Inflammatory macrophage treated with lipopolysaccharide for 1 hour (primary cell): ENCODE measurements at places on chromosomes 3 and 15.
A peak's percentile ranks its signal among the peaks of the same experiment; 100 is the strongest.

GRCh38 chr3:78004571-78004970 lies 964.7 kb downstream of the ROBO2 start:
- DNase-seq, result no peak

- no peak for DNase-seq
These were observed 52.2 kb downstream of the SEMA5B start for GRCh38 chr3:122975163-122975923.

GRCh38 chr3:153373606-153374005 lies 211.6 kb downstream of the RAP2B start:
- DNase-seq, result peak; percentile 73

DNA sequence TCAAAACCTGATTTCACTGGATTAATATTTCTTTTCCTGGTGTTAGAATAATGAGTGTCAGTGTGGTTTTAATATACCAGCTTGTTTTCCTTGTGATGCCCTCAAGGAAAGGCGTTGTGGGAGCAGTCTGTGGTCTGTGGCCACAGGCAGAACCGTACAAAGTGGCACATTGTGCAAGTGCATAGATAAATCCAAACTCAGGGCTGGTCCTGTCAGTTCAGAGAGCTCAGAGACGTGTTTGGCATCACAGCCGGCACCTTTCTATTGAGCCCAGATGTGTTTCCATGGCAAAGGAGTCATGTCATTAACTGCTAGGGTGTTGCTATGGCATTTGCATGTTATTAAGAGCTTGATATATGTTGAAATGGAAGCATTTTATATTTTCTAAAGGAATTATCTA lies 289.9 kb upstream of the RASGRP1 start:
- DNase-seq, result no peak

DNA sequence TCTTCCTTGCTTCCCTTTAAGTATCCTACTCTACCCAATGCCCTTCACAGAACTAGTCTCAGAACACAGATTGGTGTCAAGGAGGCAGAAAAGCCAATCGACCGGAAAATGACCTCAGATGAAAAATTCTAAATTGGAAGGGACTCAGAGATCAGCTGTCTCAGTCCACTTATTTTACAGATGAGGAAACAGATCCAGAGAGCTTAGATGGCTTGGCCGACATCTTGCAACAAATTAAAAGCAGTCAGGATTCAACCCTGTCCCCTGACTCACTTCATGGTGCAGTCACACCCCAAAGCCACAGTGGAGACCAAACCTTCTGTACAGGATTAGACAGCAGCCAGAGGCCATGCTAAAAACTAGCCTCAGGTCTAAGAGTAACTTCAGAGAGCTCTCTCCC lies 169.3 kb upstream of the BHLHE40 start:
- DNase-seq, result no peak

GRCh38 chr3:47163169-47164006 lies 525 bp downstream of the SETD2 start:
- DNase-seq, result peak; percentile 22

DNA sequence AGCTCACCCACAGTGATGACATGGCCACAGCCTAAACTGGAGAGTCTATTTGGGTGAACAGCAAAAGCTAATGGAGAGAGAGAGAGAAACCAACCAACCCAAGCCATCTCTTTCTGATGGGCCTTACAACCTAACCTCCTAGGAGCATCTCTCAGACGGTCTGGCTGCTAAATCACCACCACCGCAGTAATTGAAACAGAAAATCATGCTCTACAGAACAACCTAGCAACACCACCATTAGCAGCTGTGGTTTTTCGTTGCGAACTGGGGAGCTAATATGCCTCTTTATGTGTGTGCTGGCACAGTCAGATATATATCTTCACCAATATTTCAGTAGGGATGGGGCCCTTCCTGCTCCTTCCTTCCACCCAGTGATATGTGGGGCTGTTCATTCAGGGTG lies 166.9 kb upstream of the PROK2 start:
- DNase-seq, result no peak

DNA sequence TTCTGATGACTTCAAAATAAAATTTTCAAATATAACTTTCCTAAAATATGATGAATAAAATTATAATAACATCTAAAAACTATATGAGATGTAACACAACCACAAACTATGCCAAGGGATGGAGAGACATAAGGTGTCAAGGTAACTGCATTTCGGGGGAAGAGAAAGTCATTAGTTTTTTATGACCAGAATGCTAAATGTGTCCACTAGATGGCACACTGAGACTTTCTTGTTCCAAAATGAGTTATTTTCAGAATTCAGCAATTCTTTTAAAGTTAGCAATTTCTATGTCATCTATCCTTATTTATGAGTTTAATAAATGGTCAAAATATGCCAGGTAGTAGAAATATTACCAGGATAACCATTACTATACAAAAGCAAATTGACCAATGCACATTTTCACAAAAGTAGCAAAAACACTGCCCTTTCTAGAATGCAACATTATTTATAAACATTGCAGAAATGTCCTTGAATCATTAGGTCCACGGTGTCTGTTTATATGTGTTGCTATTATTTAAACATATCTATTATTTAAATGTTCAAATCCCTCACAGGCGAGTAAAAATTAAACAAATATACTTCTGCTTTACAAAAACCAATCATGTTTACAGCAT lies 374.2 kb downstream of the PLCL2 start:
- DNase-seq, result peak; percentile 64

- DNase-seq, result no peak
These were observed 2.9 kb downstream of the XPC start for GRCh38 chr3:14175383-14176037.

- DNase-seq, result no peak
These were observed 5.7 kb upstream of the SKOR1 start for GRCh38 chr15:67819636-67820035.

DNA sequence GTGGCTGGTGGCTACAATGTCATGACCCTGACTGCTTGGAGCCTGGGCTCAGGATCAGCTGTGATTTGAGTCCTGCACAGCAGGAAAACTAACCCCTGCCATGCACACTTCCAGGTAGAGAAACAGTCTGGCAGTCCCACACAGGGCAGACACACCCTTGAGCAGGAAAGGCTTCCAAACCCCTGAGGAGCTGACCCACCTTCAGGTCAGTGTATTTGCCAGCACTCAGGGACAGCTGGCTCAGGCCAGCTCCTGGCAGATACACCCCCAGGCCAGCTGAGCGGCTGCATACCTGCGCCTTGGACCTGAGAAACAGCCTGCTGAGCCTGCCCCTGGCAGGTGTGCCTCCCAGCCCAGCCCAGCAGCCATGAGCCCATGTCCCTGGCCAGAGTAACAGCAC lies 22.2 kb upstream of the CDAN1 start:
- DNase-seq, result no peak

DNA sequence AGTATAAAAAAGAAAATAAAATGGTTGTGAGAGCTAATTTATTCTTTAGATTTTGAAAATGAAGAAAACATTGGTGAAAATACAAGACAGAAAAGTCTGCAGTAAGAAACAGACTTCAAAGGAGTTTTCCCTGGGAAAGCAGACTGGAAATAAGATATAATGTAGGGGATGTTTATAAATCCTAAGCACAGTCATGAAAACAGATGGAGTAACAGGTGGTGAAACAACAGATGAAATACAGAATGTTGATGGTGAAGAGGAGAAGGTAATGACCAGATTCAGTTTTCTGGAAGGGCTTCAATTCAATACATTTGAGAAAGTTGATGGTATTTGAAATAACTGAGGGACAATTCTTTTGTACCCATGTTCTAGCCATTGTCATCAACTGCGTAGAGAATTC lies 353.9 kb downstream of the CHL1 start:
- DNase-seq, result no peak

- no peak for DNase-seq
These were observed 67.8 kb downstream of the LINGO1 start for GRCh38 chr15:77564938-77565337.

DNA sequence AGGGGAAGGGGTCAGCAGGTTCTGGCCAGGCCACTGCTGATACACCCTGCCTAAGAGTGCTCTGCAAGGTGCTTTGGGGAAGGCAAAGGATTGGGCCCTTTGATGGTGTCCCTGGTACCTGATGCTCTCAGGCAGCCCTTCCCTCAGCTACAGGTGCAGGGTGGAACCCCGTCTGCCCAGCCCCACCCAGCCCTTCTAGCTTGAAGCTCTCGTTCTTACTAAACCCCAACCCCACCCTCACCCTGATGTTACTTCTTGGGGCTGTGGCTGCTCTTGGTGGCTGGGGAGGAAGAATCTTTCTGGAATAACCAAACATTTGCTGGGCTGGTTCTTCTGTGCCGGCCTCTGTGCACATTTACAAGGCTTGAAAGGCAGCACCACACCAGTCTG lies 6.4 kb downstream of the GNAI2 start:
- no peak for DNase-seq

GRCh38 chr3:18501679-18502343 lies 76.7 kb upstream of the SATB1 start:
- peak; percentile 82 for DNase-seq

DNA sequence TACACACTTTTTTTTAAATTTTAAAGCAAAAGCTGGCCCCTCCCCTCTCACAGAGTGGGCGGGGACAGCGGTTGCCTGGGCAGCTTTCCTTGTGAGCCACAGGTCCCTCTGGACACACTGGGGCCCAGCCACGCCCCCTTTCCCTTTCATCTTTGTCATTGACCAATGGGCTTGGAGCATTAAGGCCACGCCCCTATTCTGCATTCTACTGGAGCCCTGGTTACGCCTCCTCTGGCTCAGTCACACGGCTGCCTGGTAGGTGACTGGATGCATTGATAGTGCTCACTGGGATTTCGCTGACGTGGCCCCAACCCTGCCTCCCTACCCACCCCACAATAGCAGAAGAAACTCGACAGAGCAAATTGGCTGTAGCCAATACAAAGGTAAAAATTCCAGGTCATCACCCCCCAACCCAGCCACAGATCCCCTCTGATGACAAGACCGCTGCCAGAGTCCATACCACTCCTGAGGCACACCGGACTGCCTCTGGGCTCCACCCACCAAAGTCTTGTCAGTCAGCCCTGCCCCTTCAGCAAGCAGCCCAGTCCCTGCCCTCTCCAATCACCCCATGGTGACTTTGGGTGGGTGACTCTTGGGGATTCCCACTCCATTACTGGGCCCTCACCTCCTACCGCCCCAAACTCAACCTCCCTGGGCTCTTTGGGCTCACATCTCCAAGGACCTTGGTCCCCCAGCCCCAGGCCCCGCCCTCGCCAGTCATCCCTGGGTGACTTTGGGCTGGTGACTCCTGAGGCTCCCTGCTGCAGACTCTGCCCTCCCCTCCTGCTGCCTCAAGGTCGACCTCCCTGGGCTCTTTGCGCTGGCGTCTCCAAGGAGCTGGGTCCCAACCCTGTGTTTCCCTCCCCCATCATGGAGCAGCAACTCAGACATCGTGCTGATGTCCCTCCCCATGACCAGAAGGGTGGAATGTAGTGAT lies 112.2 kb upstream of the FAN1 start:
- DNase-seq, result no peak

DNA sequence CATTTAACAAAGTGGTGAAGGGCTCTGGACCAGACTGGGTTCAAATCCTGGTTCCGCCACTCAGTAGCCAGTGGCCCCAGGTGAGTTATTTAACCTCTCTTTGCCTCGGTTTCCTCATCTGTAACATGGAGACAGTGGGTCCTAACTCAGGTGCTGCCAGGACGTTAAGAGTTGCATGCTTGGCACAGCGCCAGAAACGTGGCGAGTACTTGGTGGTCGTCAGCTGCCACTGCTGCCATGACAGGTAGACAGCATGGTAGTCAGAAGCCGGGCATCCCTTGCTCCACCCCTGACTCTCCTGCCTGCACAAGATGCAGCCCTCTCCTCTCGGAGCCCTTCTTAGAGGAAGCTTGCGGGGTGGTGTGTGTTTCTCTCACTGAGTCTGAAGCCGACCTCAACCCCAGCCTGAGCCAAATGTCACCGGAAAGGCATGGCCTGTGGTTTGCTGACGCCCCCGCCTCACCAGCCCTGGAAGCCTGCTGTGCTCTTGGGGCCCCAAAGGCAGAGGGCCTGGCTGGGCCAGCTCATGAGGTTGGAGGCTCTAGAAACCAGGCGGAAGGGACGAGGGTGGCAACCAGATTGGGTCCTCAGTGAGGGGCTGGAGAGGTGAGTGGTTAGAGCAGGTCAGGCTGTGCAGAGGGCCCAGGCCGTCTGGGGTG lies 160.8 kb upstream of the TLE3 start:
- DNase-seq, result peak; percentile 77

- DNase-seq, result no peak
These were observed 192.9 kb downstream of the ADAMTSL3 start for GRCh38 chr15:83846847-83847246.

DNA sequence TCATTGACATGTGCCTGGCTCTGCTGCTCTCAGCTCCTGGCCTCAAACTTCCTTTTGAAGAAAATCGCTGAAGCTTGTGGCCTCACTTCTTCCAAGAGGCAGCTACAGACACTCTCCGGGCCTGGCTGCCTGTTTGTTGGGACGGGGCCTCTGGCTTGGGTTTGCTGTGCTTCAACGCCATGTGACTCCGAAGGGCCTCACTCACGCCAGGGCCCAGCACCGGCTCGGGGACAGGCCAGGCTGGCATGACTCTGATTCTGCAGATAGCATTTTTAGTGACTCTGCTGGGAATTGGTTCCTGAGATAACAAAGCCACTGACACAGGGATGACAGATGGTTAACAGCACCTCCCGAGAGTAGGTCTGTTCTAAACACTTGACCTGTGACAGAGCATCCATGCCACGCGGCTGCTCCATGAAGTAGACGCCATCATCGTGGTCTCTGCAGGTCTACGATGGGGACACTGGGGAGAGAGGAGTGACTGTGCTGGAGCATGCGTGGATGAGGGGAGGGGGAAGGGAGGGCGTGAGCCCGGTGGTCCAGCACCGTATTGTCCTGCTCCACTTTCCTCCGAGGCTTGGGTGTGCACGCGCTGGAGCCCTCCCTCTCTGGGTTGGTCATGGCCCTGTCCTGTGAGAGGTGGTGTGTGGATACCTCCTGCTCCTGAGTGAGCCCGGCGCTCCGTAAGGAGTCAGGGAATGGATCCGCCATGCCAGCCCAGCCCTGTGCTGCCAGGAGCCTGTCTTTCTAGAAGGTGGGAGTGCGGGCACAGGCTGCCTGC lies 133.6 kb downstream of the TJP1 start:
- no peak for DNase-seq

DNA sequence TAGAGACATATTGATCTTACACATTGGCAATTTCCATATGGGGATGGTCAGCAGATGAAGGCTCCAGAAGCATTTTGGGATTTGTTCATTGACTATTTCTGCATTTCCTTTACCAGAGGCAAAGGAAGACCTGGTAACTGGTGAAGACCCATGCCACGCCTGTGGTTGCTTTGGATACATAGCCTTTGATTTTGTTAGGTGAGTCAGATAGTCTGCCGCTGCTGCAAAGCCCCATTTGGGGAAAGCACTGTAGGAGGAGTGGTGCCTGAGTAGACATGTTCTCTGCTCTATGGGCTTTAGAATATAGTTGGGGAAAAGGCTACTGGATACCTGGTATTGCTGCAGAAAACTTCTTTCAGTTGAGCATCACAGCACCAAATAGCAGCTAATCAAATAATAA lies 56.8 kb downstream of the TFG start:
- no peak for DNase-seq

- peak; percentile 93 for DNase-seq
These were observed at the start of the genes MST1 and RNF123 for GRCh38 chr3:49689046-49689907. MST1 (minus strand) TSS chr3:49689474; CDS start chr3:49688691, 783 bp downstream. RNF123 (plus strand) TSS chr3:49689557; CDS start chr3:49691166, 1,609 bp downstream.
